CD4-positive, alpha-beta T cell (primary cell): ENCODE measurements at places on chromosomes 4 and X. TPM values are rescaled to one million over a fixed set of nuclear protein-coding genes. Genes with fewer than 3 reads are reported as not detected.

Gene TRPC5OS
- not detected for total RNA-seq

Gene RELL1
- total RNA-seq: 50.3 TPM

Gene TSPAN6
- total RNA-seq: 1.1 TPM

Gene BMX
- total RNA-seq: not detected

Gene NAAA
- 33.3 TPM for total RNA-seq

Gene PLXNB3
- total RNA-seq: not detected

Gene COL4A5
- total RNA-seq: not detected

Gene SMIM31
- not detected for total RNA-seq

Gene USP26
- not detected for total RNA-seq

Gene NEUROG2
- total RNA-seq: not detected

Gene RASL11B
- total RNA-seq: 0.31 TPM

Gene SLC10A4
- not detected for total RNA-seq

Gene NPY1R
- not detected for total RNA-seq

Gene FHIP1A
- total RNA-seq: 3.2 TPM

Gene STPG2
- 0.28 TPM for total RNA-seq

Gene TMSB15C
- total RNA-seq: 4.1 TPM

Gene GAGE13
- total RNA-seq: not detected

Gene TLR3
- total RNA-seq: 0.28 TPM

Gene SLC16A2
- 0.22 TPM for total RNA-seq

Gene ARHGAP6
- total RNA-seq: not detected

Gene CT45A10
- not detected for total RNA-seq
